ENCODE measurements at places on chromosomes 1 and 21. TPM values are rescaled to one million over a fixed set of nuclear protein-coding genes. Genes with fewer than 3 reads are reported as not detected.

DNA sequence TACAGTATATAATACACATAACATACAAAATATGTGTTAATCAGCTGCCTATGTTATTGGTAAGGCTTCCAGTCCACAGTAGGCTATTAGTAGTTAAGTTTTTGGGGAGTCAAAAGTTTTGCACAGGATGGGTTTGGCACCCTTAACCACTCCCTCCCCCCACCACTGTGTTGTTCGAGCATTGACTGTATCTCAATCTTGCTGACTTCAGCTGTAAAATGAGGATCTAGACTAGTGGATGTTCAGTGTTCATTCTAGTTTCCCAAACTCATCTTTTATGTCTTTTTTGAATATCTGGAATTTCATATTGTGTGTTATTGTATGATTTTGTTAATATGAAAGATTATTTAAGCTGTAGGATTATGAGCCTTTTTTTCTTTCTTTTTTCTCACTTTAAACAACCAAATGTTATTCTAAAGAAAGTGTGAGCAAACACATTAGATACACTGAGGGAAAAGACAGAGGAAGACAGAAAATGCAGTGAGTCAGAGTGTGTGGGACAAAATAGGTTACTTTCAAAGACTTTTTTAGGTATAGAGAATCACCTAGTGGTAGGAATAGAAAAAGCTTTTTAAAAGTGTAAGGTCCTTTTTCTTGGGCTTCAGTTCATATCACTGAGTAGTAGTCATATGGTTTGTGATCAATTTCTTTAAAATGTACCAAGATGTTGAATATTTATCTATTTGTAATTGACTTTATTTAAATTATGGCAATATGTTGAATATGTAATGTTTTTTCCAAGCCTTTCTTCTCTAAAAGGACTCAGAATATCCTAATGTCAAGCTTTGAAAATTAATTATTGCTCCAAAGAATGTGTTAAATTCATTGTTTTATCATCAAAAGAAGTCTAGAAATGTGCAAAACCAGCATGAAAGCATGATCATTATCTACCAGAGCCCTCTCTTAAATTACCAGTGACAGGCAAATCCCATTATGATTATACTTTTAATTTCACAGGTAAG lies 17.9 kb upstream of the CENPF start:
- no peak for DNase-seq

GRCh38 chr1:63843010-63843409 lies 69.2 kb downstream of the ROR1 start:
- no peak for DNase-seq

- no peak for DNase-seq
Measured at GRCh38 chr1:204093421-204093717, 20.5 kb downstream of the SOX13 start.

GRCh38 chr21:14243874-14244273 lies 27.9 kb downstream of the RBM11 start:
- no peak for DNase-seq

- no peak for DNase-seq
Measured at GRCh38 chr1:53967409-53968124, 21.4 kb downstream of the LRRC42 start.

RGS4 gene
- 0.92 TPM for total RNA-seq

- no peak for DNase-seq
Measured at GRCh38 chr1:237098541-237098940, 56.6 kb downstream of the RYR2 start.

SPRR5 gene
- not detected for total RNA-seq

- DNase-seq = no peak
Measured at GRCh38 chr21:31730712-31731055, 1.2 kb downstream of the SCAF4 start.

DNA sequence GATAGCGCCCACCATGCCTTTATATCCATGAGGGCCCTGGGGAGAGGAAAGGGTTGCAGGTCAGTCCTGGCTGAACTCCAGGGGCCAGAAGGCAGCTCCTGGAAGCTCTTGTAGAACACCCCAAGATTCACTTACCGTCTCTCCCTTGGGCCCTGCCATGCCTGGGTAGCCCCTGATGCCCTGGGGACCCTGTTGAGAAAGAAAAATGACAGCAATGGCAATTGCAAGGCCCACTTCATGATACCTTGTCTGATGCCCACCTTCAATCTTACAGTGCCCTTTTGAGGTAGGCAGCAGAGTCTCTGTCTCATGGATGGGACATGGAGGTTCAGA lies 7.0 kb downstream of the COL9A2 start:
- DNase-seq = no peak

GRCh38 chr1:229102741-229103391 lies 168.0 kb upstream of the RAB4A start:
- no peak for DNase-seq

DNA sequence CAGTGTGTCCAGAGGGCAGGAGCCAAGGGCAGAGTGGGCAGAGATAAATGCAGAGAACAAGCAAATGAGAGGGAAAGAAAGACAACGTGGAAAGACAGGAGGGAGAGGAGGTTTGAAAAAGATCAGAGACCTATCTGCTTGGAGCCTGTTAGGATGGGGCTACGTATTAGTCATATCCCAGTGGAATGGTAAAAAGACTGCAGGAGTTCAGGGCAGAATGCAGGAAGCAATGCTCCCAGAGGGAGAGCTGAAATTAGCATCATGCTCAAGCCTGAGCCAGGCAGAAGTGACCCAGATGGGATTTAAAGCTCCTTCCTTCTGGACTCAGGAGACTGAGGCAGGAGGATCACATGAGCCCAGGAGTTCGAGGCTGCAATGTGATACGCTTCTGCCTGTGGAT lies 261.3 kb upstream of the CHRM3 start:
- DNase-seq = no peak

S100A2 gene
- 2.3 TPM for total RNA-seq

GRCh38 chr1:152626744-152627143 lies 3.8 kb upstream of the LCE3A start:
- DNase-seq = no peak

DNA sequence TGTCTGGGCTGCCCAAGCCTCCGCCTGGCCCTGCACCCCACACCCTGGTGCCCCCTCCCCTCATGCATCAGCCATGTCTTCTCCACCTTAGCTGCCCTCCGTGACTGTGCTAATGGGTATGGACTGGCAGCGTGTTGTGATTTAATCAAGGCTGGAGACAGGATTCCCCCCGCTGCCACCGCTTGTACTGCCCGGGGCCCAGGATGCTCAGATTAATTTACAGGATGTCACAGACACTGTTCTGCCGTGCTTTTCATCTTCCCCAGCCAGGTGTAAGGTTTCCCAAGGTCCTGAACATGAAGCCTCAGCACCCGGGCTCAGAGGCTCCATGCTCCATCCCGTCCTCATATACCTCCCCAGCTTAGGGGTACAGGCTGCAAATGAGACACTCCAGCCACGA lies 66.3 kb downstream of the TAS1R2 start:
- no peak for DNase-seq

- peak; percentile 17 for DNase-seq
Measured at GRCh38 chr21:45017039-45017960, 57.1 kb upstream of the ADARB1 start.

C1orf21 gene
- total RNA-seq = 54.5 TPM

- no peak for DNase-seq
Measured at GRCh38 chr1:200207711-200208126, 180.2 kb downstream of the NR5A2 start.

DNA sequence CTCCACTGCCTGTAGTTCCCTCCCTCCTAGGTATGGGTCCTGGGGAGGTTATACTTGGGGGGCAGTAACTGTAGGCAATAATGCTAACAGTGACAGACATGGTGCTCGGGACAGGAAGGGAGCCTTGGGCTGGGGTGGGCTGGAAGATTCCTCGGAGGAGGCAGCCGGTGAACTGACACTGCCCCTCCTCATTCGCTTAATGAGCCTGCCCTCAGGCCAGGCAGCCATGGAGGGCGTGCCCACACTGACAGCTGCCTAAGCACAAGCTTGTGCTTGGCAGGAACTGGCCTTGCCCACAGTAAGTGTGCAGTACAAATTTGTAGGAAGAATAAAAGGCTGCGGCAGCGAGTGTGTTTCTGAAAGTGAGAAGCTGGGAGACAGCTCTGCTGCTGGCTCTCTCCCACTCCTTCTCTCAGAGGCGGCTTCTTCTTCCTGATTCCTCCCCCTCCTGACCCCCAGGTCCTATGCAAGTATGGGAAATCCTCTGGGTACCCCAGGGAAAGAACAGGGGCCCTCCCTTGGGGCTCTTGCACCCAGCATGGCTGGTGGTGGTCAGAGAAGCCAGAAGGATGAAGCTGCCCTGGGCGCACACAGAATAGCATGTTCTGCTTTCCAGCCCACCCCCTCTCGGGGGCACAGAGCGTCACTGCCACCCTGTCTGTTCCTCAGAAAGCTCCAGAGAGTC lies 23.6 kb downstream of the OPTC start:
- DNase-seq = no peak

KHDC4 gene
- total RNA-seq = 22.0 TPM

GRCh38 chr21:15659753-15660422 lies 69.9 kb upstream of the USP25 start:
- no peak for DNase-seq

GRCh38 chr1:40221977-40222772 lies 25.6 kb upstream of the TMCO2 start:
- no peak for DNase-seq
